Epithelial cell of esophagus (primary cell): ENCODE measurements at places on chromosomes 5 and 9.
A peak's percentile ranks its signal among the peaks of the same experiment; 100 is the strongest.

GRCh38 chr5:113199122-113199905 is 222.7 kb downstream of the DCP2 start:
- peak; percentile 75 for DNase-seq

- no peak for DNase-seq
These were observed 392.1 kb downstream of the DTWD2 start for GRCh38 chr5:118596255-118596654.

DNA sequence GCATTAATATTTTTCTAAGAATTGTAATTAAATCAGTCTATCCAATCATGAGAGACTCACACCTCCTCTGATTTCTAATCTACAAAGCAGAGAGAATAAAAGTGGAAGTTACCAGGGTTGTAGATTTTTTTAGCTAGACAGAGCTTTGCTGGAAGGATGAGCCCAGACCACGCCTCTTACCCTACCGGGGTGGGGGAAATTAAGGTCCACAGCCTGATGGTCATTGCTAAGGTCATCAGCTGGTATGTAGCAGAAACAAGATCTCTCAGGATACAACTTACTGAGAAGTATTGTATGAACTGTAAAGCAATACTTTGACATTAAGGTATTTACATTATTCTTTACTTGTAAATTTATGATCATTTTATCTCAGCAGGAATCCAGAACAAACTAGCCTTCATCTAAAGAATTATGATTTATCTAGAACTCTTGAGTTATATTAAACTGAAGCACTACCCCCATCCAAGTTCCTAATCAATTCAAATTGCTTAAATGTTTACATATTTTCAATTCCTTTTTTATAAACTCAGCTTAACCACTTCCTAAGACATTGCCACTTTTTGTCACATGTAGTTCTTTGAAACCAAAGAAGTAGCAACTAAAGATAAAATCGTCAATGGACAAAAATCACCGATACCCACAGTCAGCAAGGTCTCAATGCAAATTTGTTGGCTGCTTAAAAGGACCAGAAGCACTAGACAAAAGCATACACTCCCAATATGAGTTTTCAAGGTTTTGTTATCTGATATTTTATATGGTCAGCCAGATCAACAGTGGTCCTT is 225.8 kb upstream of the DAPK1 start:
- no peak for DNase-seq

DNA sequence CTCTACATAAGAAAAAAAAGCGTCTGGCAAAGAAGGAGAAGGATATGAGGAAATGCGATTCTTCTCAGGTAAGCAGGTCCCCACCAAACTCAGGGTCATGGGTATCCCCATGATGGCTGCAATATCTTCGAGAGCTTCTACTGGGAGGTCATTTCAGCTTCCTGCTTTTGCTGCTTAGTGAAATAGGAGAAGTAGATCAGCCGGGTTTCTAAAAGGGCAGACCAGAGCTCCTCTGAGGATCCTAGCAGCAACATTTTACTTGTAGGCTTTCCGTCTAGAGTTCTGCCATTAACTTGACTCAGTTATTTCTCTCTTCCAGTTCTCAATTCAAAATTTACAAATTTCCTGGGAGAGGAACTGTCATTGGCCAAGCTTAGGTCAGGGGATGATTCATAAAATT is 134.7 kb downstream of the DPYSL3 start:
- no peak for DNase-seq

- DNase-seq = peak; percentile 85
These were observed 160.9 kb downstream of the GIN1 start for GRCh38 chr5:102959055-102959454.

DNA sequence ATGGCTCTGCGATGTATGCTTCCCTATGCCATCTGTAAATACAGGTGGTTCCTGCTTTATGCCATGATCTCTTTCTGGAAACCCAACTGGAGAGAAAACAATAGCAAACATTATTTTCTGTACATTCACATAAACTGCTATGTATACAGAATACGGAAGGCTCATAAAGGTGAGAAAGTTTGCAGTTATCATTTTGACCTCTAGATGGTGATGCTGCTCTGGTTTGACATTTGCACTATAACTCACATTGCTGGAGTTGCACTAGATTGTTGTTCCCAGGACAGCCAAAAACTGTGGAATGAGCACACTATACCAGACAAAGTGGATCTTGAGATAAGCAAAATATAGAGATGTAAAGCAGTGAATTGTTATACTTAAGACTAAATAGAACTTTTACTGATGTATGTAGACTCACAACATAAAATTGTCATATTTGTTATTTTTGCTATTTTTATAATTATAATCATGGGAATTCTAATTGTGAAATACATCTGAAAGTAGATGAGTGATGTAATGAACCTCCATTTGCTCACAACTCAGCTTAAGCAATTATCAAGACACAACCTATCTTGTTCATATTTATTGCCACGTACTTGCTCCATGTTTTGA is 246.5 kb downstream of the PTPRD start:
- peak; percentile 62 for DNase-seq

GRCh38 chr5:133466556-133467334 is 145.6 kb downstream of the FSTL4 start:
- DNase-seq = no peak

- peak; percentile 43 for DNase-seq
These were observed 40.0 kb upstream of the CDH6 start for GRCh38 chr5:31153521-31153920.

DNA sequence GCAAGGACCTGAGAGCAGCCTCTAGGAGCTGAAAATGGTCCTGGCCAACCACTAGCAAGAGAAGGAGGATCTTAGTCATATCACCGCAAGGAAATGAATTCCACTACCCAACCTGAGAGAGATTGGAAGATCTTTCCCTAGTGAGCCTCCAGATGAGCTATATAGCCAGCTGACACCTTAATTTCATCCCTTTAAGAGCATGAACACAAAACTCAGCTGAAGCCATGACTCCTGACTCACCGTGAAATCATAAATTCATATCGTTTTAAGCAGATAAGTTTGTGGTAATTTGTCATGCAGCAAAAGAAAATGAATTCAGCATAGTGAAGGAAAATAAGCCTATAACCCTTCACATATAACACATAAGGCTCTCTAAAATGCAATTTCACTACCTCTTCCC is 23.5 kb downstream of the MAPKAP1 start:
- DNase-seq = peak; percentile 66

GRCh38 chr5:83475391-83475863 is 3.9 kb downstream of the VCAN start:
- peak; percentile 76 for DNase-seq

DNA sequence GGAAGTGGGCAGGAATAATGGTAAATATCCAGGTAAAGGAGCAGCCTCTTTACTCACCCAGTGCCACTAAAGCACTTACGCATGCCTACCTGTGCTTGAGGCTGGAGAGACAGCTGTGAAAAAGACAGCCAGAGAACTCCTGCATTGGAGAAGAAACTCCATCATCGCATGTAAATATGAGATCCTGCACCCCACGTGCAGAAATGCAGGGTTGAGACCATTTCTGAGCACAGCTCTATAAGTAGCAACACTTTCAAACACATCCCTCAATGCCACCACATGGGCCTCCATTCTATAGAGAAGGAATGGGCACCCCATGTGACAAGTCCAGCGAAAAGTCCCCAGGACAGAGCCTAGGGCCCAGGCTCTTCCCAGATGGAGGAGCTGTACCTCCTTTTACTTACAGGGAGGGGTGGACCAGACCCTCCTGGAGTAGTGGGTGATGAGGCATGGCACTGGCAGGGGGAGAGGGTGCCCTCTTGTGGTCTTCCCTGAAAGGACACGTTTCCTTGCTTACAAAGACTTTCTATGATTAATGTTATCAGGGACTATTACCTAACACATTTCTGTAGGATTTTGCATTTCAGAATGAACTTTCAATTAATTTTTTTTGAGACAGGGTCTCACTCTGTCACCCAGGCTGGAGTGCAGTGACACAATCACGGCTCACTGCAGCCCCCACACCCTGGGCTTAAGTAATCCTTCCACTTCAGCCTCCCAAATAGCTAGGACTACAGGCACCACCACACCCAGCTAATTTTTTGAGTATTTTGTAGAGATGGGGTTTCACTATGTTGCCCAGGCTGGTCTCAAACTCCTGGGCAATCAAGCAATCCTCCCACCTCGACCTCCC is 55.3 kb upstream of the IL17B start:
- peak; percentile 70 for DNase-seq

GRCh38 chr5:96855031-96855872 is 21.0 kb upstream of the ERAP2 start:
- no peak for DNase-seq

- no peak for DNase-seq
These were observed 404.6 kb downstream of the DMRT2 start for GRCh38 chr9:1454616-1455347.

DNA sequence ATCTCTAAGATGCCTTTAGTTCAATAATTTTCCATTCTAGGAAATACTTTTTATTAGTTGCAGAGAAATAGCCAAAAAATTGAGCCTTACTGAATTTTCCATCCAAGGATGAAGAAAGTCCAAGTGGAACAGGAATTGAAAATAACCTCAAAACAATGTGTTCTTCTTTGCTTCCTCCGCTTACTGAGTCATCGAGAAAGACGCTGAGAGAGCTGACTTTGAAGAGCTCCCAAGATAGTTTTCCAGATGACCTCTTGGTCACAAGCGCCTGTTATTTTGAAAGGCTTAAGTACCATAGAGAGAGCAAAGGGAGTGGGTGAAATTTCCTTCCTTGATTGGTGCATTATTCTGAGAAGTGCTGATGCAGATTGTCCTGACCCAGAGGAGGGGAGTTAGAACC is 253.5 kb upstream of the ATP10B start:
- DNase-seq = no peak

DNA sequence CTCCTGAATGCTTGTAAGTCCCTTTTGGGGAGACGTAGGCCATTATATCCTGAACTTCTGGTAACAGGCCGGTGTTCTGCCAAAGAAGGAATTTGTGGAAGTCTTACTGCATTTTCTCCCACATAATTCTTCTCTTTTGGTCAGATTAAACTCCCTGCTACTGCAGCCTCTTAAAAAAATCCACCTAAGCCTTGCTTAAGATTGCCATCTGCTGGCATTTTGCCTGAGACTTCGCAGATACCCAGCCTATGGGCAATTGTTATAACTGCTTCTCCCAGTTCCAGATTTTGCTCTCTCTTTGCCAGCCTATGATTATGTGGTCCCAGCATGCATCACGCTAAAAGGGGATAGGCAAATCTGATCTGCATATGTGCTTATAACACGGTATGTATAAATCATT is 391.6 kb upstream of the CHD1 start:
- peak; percentile 33 for DNase-seq

- no peak for DNase-seq
These were observed 162.3 kb downstream of the KDM4C start for GRCh38 chr9:6920041-6920440.

DNA sequence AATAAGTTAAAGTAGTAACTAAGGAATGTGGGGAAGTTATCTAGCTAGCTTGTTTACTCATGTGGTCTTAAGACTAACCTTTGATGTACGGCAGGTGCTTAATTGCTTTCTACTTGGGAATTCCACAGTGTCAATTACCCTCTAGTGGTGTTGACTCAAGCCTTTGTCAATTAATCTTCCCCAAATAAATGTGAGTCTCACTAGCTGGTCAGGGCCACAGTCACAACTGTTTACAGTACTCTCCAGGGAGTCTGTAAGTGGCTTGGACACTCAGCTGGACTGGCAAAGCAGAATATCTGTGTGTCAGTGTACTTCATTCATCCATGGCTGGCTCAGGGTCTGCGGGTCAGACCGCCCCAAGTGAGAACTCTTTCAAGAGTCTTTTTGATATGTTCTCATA is 30.8 kb downstream of the SMIM3 start:
- DNase-seq = no peak

DNA sequence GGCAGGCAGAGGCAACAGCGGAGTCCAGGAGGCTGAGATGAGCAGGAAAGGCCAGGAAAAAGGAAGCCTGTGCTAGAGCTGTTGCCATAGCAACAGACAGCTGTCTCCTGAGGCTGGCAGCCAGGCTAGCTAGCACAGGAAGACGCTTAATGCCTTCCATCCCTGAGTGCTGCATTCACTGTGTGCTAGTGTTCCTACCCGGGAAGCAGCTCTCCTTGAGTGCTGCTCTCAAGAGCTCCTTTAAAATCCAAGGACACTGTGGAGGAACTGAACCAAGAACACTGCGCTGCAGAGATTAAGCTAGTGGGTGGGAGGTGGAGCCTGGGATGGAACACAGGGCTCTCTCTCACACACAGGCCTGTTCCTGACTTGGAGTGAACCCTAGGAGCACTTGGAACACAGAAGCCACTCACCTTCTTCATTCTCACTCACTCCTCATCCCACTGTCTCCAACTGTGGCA is 53.5 kb upstream of the IL7R start:
- DNase-seq = no peak
